Heart right ventricle (tissue), 16 donors: ENCODE measurements at places on chromosomes 6 and 20.

DNA sequence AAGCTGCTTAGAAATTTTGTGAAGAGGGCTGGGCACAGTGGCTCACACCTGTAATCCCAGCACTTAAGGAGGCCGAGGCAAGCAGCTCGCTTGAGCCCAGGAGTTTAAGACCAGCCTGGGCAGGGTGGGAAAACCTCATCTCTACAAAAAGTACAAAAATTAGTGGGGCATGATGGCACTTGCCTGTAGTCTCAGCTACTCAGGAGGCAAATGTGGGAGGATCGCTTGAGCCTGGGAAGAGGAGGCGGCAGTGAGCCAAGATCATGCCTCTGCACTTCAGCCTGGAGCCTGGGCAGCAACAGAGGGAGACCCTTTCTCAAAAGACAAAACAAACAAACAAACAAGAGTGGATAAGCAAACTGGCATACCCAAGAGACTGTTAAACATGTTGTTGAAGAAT is 308.3 kb upstream of the ADGRB3 start:
- DNase-seq, result no peak

DNA sequence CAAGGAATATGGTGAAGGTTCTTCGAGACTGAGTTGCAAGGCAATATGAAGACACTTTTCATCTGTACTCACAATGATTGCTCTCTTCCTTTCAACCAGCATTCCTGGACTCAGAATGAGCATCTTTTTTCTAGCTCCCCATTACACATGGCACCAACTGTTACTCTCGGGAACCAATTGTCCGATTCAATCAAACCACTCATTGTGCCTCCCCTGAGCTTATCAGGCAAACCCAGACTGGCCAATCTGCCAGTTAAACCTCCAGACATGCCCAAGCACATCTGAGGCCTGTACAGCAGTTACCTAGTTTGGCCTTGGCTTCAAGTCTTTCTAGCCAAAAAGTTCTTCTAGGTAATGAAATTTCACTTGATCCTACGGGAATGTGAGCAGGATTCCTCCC is 164.1 kb downstream of the ID4 start:
- no peak for DNase-seq

DNA sequence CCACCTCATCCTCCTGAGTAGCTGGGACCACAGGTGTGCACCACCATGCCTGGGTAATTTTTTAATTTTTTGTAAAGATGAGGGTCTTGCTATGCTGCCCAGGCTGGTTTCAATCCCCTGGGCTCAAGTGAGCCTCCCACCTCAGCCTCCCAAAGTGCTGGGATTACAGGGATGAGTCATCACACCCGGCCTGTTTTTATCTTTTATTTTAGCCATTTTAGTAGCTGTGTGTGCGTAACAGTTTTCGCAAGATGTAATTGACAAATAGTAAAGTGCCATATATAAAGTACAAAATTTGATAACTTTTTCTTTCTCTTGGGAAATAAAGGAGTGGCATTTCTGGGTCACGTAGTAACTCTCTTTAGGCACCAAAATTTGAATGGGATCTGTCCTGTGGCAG is 21.4 kb downstream of the SNAI1 start:
- no peak for DNase-seq

DNA sequence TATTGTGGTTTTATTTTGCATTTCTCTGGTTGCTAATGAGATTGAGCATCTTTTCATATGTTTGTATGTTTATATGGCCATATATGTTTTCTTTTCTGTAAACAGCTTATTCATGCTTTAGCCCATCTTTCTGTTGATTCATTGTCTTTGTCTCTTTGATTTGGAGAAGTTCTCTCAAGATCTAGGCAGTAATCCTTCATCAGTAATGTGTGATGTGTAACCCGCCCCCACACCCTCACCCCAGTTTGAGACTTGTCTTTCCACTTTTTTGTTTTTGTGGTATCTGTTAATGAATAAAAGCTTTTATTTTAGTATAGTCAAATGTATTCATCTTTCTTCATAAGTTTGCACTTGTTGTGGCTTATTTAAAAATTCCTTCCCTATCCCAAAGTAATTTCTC is 26.0 kb downstream of the ZC3H12D start:
- DNase-seq, result no peak

- no peak for DNase-seq
Observed at GRCh38 chr6:55668591-55668990, 89.6 kb upstream of the HMGCLL1 start.

DNA sequence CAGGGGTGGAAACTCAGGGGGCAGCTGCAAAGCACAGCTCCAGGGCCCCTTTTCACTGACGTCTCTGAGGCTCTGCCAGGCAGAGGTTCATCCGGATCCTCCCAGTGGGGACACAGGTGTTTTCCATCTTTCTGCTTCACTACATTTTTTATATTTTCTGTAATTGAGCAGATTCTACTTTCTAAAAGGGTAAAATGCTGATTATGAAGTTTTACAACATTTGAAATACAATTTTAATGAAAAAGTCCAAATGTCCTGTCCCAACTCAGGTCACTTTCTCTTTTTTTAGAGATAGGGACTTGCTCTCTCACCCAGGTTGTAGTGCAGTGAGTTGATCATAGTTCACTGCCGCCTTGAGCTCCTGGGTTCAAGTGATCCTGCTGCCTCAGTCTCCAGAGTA is 41.9 kb downstream of the HLA-A start:
- DNase-seq, result no peak

- DNase-seq, result no peak
Observed at GRCh38 chr6:5645328-5646290, 361.1 kb downstream of the NRN1 start.

DNA sequence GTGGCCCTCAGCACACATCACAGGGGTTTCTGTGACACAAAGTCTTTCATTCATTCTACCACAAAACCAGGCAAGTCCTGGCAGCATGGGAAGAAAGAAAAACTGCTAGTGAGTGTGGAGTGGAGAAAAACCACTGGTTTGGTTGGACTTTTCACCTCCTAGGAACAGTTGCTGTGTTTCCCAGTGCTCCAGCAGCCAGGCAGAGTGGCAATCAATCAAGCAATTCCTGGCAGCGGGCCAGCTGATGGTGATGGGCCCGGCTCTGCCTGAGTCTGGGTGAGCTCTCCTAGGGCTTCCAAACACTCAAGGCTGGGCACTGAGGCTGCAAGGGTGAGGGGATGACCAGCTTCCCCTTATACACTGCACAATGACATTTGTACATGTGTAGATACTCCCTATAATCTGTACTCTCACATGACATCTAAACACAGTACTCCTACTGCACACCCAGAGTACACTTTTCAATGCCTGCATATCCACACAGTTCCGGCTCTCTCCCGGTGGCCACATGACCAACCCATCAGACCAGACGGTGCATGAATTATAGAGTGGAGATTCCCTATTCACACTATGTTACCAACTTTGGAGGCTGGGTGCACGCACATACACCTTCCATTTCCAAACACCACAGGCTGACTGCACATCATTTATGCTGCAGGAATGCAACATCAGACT is 156.6 kb downstream of the UNC5CL start:
- no peak for DNase-seq

DNA sequence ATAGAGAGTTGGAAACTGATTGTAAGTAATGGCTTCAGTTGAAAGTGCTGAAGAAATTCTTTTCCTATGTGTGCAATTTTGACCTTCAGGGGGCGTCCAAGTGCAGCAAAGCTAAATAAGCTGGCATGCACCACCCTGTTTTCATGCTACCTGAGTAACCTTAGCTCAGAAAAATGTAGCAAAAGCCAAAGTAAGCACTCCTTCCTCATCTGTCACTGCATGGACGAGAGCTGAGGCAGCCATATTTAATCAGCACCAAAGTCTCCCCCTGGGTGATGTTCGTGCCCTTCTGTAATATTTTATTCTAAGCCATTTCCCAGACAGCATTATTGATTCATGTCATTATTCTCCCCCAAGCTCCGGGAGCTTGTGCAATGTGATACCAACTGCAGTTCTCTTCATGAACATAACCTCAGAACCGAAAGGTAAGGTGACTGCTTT is 123.1 kb downstream of the RPS12 start:
- DNase-seq, result peak; percentile 12

DNA sequence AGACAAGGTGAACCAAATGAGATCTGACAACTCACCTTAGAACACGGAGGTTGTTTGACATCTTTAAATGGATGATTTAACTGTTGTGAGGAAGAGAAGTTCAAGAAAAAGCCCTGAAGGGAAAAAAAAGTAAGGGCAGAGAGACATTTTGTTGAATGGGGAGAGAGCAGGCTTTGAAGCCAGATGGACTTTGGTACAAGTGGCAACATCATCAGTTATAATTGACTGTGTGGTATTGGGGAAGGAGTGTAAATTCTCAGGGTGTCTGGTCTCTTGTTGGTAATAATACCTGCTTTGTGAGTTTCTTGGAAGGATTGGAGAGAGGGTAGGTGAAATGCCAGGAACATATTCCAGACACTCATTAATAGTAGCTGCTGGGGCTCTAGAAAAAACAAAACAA is 21.6 kb downstream of the OGFRL1 start:
- no peak for DNase-seq

- DNase-seq, result no peak
Observed at GRCh38 chr6:41157323-41157722, 3.2 kb upstream of the TREML1 start.

GRCh38 chr6:152905551-152906299 is 77.1 kb downstream of the FBXO5 start:
- DNase-seq, result no peak
